Mesothelial cell of epicardium (in vitro differentiated cells): ENCODE measurements at places on chromosomes 1 and 21.

DNA sequence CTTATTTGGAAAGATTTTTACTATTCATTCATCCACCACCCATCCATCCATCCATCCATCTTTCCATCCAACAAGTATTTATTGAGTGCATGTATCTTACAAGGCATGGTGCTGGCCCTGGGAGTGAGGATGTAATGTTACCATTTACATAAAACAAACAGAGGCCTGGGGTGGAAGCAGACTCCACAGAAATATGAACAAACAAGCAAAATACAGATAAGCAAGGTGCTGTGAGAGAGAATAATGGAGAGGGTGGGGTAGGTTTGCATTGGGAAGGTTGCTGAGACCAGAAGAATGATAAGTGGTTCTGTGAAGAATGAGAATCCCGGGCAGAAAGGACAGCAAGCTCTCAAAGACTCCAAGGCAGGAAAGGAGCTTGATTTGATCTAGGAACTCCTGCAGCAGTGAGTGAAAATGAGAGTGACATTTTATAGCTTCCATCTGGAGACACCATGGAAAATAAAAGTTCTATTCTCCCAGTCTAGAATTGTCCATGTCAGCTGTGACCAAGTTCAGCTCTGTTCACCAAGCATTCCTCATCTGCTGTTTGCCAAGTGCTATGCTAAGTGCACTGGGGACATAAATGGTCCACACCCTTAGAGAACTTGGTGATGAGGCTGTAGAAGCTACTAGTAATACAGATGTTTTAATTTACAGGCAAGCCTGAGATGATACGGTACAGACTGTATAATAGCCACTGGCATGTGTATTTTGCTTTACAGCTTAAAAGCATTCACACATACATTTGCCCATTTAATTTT, 75.3 kb downstream of the PEX14 start:
- DNase-seq = no peak

DNA sequence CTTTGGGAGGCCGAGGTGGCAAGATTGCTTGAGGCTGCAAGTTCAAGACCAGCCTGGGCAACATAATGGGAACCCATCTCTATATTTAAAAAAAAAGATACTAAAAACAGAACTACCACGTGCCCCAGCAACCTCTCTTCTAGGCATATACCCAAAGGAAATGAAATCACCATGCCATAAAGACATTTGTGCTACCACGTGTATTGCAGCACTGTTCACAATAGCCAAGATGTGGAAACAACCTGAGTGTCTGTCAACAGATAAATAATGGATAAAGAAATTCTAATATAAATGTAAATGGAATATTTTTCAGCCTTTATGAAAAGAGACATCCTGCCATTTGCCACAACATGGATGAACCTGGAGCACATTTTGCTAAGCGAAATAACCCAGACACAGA, 128.6 kb downstream of the PCNX2 start:
- DNase-seq = no peak

- DNase-seq = no peak
Observed at GRCh38 chr1:208895181-208895580, 651.0 kb upstream of the PLXNA2 start.

GRCh38 chr21:41973427-41973831, 19.6 kb upstream of the C2CD2 start:
- no peak for DNase-seq

GRCh38 chr1:232675260-232675659, 45.3 kb upstream of the SIPA1L2 start:
- no peak for DNase-seq

GRCh38 chr1:60063561-60063960, 10.0 kb downstream of the C1orf87 start:
- no peak for DNase-seq

DNA sequence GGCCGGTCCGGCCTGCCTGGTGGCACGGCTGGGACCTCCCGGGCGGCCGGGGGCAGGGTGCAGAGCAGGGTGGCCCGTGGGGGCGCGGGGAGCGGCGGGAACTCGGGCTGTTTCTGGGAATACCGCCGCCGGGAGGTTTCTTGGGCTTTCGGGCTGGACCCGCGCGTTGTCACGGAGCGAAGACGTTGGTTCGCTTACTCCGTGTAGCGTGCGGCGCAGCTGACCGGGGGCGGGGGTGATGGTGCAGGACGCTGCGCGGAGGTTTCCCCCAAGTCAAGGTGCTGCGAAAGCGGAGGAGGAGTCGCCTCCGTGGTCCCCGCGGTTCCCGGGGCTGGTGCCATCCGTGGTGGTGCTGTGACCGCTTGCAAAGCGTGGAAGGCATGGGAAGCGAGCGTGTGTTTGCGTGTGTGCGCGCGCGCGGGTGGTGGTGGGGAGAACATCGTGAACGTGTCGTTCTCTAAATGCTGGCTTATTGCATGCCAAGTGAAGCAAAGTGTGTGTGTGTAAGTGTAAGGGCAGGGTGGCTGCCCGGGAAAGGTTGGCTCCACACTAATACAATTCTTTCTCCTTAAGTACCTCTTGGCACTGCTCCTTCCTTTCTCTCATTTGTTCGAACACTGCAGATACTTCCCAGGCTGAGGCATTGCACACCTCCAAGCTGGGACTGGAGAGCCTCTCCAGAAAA, 1.1 kb downstream of the RYR2 start:
- DNase-seq = peak; percentile 46
